Astrocyte (in vitro differentiated cells and primary cell): ENCODE measurements at places on chromosomes 16 and 17. TPM values are rescaled to one million over a fixed set of nuclear protein-coding genes. Genes with fewer than 3 reads are reported as not detected.
A peak's percentile ranks its signal among the peaks of the same experiment; 100 is the strongest.

DNA sequence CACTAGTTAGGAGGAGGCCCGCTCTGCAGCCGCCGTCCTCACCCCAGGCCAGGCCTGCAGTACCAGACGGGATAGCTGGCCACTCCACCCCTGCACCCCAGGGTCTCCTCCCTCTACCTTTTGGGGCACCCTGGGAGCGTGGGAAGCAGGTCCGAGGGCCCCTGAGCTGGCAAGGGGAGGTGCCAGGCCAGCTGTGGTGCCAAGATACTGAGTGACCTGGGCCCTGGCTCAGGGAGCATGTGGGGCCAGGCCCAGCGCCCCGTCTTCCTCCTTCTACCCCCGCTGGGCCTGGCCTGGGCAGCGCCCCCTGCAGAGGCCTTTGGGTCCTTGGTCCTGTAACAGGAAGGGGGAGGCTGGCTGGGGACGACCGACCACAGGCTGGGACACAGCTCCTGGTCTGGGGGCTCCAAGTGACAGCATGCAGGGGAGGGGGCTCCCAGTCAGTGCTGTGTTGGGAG lies 13.0 kb downstream of the PAM16 start:
- no peak for DNase-seq

DNA sequence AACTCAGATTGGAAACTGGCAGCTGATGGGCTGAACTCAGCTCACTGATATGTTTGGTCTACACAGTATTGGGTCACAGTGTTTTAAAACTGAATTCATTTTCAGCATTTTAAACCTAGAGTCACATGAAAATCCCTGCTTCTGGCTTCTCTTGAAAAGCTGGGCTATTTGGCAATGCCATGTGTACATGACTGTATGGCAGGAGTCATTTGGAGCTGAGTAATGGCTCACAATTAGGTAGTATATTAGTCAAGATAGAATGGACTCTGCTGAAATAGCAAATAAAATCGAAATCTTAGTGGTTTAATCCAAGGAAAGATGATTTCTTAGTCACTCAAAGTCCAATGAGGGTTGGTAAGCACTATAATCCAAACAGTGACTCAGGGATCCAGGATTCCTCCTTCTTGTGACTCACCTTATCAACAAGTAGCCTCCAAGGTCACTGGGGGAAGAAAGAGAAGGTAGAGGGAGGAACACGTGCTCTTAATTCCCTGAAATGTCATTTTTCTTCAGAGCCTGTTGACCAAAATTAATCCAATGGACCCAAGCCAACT lies 13.9 kb upstream of the PMP22 start:
- DNase-seq = peak; percentile 90

DNA sequence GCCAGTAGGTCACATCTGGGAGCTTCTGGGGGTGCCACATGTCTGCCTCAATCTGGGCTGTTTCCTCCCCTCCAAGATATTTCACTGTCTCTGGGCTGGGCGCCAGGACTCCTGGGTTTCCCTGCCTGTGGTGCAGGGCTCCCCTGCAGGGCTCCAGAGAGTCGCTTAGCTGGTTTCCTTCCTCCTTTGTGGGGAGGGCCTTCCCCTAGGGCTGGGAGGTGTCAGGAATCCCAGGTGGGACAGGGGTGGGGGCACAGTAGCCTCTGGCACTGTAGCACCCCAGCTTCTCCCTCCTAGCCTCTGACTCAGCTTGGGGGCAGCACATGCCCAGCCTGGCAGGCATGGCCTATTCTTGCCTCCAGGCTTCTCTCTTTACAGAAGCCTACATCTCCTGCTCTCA lies 2.6 kb downstream of the RARA start:
- no peak for DNase-seq

GRCh38 chr17:38617074-38617860 lies 11.5 kb upstream of the SRCIN1 start:
- no peak for DNase-seq

DNA sequence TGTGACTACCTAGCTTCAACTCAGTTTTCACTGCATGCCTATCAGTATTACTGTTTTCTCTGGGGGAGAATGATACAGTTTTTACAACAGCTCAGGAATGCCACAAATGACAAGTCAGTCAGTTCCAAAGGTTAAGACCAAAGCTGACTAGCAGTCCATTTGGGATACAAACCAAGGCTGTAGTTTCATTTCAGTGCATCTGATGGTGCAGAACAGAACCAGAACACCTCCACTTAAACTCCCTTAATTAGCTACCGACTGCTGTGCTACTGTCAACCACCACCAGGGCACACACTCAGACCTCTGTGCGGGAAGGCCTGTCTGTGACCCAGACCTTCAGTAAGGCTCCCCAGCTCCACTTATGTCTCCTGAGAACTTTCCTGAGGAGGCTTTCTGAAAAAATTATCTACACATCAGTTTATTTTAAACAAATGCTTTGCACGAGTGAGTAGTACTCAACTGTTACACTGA lies 20.4 kb downstream of the NFE2L1 start:
- DNase-seq = peak; percentile 22

DNA sequence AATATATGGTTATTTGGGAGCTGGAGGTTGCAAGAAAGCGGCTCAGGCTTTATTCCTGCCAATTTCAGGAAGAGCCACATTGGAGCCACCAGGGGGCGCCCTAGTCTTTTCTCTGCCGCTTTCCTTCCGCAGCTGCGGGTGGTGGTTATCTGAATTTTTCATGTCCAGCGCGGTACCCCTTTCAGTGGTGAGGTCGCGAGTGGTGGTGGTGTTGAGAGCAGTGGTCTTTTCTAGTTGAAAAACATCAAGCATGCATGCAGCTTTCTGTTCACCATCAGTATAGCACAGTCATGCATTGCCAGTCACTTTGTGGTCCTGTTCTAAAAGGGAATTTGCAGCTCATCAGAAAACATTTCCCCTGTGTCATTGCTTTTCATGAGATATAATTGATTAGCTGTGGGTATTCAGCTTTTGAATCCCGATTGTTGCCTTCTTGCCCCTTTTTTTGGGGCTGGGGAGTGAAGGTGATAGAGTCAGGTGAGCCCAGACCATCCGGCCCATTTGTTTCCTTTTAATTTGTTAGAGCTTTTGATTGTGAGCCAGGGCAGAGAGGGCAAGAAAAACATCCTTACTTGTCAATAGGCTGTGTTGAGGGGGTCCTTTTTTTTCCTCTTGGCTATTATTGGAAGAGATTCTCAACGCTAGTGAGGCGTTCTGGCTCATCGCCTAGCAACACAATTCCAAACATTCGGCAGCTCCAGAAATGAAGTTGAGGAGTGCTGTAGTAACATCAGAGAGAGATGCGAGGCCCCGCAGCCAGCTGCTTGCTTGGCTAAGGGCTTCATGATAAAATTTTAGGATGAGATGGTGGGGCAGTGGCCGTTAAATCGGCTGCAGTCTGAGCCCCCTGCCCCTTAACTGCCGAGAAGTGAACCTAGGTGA lies 119.0 kb downstream of the SNX29 start:
- DNase-seq = peak; percentile 47

GRCh38 chr17:83010206-83011200 lies 68.9 kb upstream of the METRNL start:
- peak; percentile 59 for DNase-seq

Gene EFNB3
- total RNA-seq = 7.0 and 7.6 TPM in 2 replicates

Gene KRTAP4-6
- total RNA-seq = not detected in 2 replicates
